DND-41 (cell line): ENCODE measurements at places on chromosomes 1 and 21.

DNA sequence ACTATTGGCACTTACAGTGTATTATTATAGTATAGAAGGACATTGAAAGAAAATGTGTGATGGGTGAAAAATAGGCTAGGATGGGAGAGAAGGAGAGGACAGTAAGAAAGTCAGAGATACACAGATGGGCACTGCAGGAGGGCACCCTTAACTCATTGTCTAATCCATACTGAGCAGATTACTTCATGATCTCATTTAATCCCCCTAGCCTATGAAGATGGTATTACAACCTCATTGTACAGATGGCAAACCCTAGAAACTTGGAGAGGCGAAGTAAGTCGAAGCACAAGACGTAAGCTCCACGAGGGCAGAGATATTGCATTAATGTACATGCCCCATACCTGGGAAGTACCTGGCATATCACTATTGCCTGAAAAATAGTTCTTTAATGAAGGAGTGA lies 346.9 kb upstream of the DAB1 start:
- DNase-seq: no peak

GRCh38 chr1:35807614-35808449 lies at the start of gene AGO4:
AGO4 (plus strand) TSS chr1:35808016; CDS start chr1:35808417, 401 bp downstream.
- peak; percentile 63 for DNase-seq

DNA sequence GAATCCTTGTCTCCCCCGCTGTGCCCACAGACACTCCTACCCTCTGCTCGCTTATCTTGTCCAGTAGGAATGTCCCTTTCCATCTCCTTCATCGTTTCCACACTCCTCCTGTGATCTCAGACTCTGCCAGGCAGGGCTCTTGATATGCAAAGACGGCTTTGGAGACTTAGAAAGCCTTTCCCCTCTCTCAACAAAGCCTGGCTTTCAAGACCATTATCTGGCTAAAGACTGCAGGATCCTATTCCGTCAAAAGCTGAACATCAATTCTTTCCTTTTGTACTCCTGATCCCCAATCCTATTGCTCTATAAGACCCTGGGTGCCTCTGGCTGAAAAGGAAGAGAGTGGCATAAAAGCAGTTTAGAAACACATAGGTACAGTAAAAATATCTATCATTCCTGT lies 63.9 kb downstream of the SDC3 start:
- no peak for DNase-seq

- no peak for DNase-seq
Observed at GRCh38 chr21:41350436-41351155, 11.2 kb upstream of the MX2 start.

DNA sequence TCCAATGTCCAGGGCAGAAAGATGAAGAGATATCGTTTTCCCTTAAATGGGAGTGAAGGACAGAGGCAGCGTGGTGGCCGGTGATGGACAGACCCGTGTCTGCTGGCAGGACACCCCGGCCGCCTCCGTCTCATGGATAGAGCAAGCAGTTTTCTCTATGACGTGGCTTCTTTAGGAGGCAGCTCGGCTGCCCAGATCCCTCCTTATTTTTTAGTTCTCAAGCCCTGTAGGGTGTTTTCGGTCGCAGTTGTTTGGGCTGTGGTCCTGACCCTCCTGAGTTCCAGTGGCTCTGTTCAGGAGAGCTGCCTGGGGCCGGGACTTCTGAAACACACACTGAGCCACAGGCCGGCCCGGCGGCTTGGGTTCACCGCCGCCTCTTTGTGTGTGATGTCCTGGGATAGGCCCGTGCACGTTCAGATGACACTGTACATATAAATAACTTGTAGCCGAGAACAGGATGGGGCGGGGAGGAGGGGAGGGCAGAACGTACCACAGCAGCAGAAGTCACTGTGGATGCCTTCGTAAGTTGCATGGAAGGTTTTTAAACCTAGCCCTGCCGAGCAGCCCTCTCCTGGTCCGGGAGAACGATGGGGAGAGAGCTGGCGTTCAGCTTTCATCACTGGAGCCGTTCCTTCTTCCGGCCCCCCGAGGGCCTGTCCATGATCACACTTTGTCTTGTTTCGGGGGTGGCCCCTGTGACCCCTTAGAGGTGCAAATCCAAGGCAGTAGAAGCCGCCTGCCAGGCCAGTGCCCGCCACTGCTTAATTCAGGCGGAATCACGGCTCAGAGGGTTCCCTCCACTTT lies 65.2 kb downstream of the SIK1 start:
- DNase-seq: peak; percentile 82

DNA sequence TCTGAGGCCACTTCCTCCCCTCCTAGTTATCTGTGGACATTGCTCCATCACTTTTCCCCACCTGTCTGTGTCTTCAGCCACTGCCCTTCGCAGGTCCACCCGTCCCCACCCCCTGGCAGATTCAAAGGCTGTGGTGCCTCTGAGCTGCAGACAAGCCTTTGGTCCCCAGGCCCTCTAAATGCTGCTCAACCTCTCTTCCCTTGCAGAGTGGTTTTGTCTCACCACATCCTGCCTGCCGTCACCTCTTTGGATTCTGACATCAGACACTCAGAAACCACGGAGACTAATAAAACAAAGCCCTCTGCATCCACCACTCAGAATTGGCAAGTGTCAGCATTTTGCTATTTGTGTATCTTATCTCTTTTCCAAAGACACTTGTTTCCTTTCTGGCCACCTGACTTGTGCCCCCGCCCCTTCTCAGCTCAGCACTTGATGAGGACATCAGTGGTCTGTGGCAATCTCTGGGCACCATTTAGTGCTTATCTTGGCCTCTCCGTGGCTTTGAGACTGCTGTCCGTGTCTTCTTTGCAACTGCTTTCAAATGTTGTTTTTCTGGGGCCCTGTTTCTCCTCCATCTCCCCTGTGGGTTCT lies 7.7 kb downstream of the CNIH3 start:
- peak; percentile 92 for DNase-seq

GRCh38 chr1:201153474-201154388 lies 543 bp downstream of the TMEM9 start:
- DNase-seq: no peak

GRCh38 chr21:33978585-33978984 lies 63.0 kb upstream of the ATP5PO start:
- no peak for DNase-seq

DNA sequence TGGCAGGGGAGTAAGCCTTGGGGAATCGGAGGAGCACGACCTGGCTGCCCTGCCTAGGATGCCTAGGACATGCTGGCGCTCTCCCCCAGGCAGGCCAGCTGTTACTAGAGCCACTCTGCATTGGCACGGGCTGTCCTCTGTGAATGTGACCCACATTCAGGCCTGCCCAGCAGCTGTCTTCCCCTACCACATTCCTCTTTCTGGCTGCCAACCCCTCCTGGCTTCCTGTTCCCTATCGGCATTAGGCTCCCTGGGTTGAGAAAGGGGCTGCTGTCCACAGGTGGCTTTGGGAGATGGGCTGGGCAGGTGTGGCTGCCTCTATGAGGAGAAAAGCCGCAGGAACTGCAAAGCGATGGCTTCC lies 2.3 kb upstream of the NFASC start:
- no peak for DNase-seq

- DNase-seq: no peak
Observed at GRCh38 chr1:39262802-39263201, 58.3 kb downstream of the MACF1 start.

GRCh38 chr1:76005765-76006164 lies 68.8 kb upstream of the ST6GALNAC3 start:
- no peak for DNase-seq

DNA sequence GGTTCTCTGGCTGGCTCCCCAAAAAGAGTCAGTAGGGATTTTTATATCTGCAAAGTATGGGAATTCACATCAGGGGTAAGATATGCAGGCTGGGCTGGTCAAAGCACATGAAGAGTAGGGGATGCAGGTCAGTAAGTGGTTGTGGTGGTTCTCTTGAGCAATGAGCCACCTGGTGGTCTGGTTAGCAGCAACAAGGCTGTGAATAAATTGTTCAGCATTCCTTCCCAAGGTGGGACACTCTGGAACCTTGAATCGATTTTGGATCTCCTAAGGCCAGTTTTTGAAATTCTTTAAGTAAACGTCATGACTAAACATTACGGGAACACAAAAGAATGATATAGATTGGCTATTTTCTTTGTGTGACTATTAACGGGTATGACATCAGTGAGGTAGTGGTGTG lies 563.0 kb upstream of the NEGR1 start:
- no peak for DNase-seq

DNA sequence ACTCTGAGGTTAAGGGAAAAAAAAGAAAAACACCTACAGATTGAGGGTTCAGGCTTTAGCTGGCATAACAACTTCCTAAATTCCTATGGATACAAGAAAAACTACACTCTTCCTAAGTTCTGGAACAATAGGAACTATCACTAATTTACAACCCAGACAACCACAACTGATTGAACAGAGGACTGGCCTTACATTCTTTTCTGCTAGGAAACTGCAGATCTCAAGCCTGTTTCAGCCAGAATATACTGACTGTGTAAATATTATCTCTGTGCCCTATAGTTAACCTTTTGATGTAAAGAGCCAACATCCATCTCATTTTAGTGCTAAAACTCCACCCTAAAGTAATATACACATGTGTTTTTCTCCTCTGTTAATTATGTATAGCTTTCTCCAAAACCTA lies 1186.5 kb upstream of the TMPRSS15 start:
- no peak for DNase-seq

- no peak for DNase-seq
Observed at GRCh38 chr1:162697140-162697895, 65.1 kb downstream of the DDR2 start.

GRCh38 chr1:202888221-202888530 lies 773 bp downstream of the RABIF start:
- DNase-seq: no peak

GRCh38 chr1:59143811-59144210 lies 153.1 kb upstream of the FGGY start:
- no peak for DNase-seq

- no peak for DNase-seq
Observed at GRCh38 chr21:15309022-15309590, 244.3 kb upstream of the NRIP1 start.

DNA sequence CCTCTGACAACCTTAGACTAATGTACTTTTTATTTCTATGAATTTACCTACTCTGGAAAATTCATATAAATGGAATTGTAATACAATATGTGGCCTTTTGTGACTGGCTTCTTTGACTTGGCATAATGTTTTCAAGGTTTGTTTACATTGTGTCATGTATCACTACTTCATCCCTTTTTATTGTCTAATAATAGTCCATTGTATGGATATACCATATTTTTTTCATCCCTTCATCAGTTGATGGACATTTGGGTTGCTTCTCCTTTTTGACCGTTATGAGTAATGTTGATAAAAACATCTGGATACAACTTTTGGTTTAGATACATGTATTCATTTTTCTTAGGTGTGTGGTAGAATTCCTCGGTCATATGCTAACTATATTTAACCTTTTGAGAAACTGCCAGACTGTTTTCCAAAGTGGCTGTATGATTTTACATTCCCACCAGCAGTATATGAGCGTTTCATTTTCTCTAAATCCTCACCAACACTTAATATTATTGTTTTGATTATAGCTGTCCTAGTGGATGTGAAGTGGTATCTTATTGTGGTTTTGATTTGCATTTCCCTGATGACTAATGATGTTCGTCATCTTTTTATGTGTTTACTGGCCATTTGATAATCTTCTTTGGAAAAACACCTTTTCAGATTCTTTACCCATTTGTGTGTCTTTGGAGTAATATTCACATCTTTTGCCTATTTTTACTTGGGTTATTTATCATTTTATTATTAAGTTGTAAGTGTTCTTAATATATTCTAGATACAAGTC lies 3.5 kb downstream of the RO60 start:
- no peak for DNase-seq

DNA sequence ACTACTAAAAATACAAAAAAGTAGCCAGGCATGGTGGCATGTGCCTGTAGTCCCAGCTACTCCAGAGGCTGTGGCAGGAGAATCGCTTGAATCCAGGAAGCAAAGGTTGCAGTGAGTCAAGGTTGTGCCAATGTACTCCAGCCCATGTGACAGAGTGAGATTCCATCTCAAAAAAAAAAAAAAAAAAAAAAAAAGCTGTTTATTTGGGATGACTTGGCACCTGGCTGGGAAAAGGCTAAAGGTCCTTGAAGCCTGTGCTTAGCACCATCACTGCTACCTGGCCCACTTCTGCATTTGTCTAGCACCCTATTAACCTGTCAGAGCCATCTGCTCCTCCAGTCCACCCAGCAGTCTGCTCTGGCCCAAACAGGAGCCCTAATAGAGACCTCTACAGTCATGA lies 25.0 kb downstream of the PRDX6 start:
- no peak for DNase-seq

GRCh38 chr21:44927587-44928461 lies 7.1 kb upstream of the ITGB2 start:
- peak; percentile 98 for DNase-seq

- no peak for DNase-seq
Observed at GRCh38 chr1:7462617-7463016, 308.5 kb upstream of the VAMP3 start.

GRCh38 chr1:151036356-151036755 lies at the start of gene BNIPL:
BNIPL (plus strand) TSS chr1:151036586; CDS start chr1:151036726, 140 bp downstream.
- DNase-seq: no peak

DNA sequence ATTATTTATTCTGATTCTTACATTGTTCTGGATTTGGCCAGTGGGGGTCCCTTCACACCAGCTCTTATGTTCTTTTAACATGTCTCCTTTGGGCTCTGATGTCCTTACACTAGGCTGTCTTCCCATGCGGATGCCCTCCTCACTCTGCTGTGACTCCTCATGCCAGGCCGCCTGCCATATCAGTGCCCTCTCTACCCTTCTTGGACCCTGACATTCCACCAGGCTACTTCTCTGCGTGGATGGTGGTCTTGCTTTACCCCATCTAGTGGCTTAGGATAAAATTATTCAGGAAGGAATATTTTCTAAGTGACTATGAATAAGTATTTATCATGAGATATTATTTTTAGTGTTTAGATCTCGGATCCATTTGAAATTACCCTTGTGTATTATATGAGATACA lies 21.2 kb downstream of the ATF6 start:
- no peak for DNase-seq

DNA sequence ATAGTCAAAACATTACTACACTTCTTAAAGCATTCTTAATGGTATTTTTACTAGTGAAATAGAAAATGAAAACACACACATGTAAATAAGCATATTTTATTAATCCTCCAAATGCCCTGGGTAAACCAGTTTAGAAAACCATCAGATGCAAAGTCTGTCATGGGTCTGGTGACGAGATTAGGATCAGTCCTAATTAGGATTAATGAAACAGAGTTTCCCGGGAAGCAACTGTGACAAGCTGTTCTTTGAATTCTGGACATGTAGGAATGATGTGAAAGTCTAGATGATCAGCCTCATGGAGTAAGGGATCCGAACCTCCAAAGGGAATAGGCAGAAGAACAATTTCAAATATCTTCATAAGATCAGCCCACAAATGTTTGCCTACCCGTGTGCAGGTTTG lies 250.2 kb downstream of the KIF26B start:
- DNase-seq: no peak

GRCh38 chr1:171372418-171373084 lies 58.6 kb downstream of the FMO4 start:
- DNase-seq: no peak
